Neural crest cell (in vitro differentiated cells): ENCODE measurements at places on chromosomes 6 and 20.

GRCh38 chr20:42212391-42212790 lies 594.2 kb upstream of the CHD6 start:
- DNase-seq = no peak

- DNase-seq = no peak
Observed at GRCh38 chr20:14701326-14701725, 363.9 kb upstream of the FLRT3 start.

DNA sequence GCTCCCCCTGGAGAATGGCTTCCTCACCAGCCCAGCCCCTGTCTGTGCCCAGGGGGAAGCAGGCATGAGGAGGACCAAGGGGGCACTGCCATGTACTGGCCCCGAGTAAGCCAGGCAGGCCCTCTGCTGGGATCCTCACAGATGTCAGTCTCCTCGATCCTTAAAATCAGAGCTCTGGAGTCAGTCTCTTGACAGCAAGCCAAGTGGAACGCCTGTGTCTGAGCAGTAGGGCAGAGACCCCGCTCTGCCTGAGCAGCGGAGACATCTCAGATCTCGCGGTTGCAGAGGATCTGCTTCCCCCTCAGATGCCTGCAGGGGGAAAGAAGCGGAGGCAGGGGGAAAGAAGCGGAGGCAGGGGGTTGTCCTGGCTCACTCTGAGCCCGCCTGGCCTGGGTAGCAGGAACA lies 92.6 kb downstream of the SNX5 start:
- no peak for DNase-seq

- DNase-seq = no peak
Observed at GRCh38 chr6:134830940-134831339, 119.0 kb downstream of the ALDH8A1 start.

DNA sequence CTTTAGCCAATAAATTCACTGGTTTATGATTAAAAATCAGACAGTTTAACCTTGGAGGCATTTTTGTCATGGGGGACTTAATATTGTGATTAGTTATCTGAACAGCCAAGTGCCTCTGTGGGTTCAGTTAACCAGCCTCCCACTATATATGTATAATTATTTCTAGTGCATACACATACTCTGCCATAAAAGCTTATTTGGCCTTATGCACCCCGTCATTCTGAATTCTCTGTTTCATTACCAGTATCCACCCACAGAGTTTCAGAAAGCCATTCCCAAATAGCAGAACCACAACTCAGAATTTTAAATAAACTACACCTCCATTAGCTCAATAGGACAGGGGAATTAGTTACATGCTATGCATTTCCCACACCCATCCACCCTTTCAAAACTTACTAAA lies 279.7 kb downstream of the ZFAND3 start:
- no peak for DNase-seq

GRCh38 chr6:82035526-82035925 lies 212.0 kb downstream of the IBTK start:
- DNase-seq = no peak

DNA sequence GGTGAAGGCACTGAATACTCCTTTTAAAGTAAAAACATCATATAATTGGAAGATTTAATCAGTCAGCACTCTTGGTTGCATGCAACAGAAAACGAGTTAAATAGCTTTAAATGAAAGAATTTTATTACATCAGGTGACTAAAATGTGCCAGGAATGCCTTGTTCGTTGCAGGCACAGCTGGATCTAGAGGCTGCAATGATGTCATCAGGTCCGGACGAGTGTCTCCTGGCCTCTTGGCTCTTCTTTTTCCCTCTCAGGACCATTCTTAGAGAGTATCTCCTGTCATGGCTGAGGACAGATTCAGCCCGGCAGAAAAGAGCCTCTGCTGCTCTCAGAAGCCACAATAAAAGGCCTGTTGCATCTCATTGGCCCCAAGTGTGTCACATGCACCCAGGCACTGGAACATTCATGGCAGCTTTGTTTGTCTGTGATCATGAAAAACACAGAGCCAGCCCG lies 510.7 kb upstream of the SULF2 start:
- DNase-seq = no peak

- DNase-seq = no peak
Observed at GRCh38 chr6:147131532-147132128, 72.6 kb upstream of the STXBP5 start.
